ENCODE measurements at places on chromosomes 11 and 22. TPM values are rescaled to one million over a fixed set of nuclear protein-coding genes. Genes with fewer than 3 reads are reported as not detected.

GRCh38 chr11:126111458-126112116, 48.9 kb upstream of the CDON start:
- H3K4me1 ChIP-seq: peaks cover 32% of the 10 kb centered on the region
- H3K36me3 ChIP-seq: no peaks in the 10 kb centered on the region
- H3K27me3 ChIP-seq: peaks cover 20% of the 10 kb centered on the region
- no peak for DNase-seq
- no peak overlapping the region for H3K4me3 ChIP-seq
- H3K27ac ChIP-seq: no peak overlapping the region

- no peaks in the 10 kb centered on the region for H3K36me3 ChIP-seq
- H3K27me3 ChIP-seq: peaks cover 23% of the 10 kb centered on the region
Observed at GRCh38 chr22:42493393-42493792, 26.2 kb downstream of the RRP7A start.

DNA sequence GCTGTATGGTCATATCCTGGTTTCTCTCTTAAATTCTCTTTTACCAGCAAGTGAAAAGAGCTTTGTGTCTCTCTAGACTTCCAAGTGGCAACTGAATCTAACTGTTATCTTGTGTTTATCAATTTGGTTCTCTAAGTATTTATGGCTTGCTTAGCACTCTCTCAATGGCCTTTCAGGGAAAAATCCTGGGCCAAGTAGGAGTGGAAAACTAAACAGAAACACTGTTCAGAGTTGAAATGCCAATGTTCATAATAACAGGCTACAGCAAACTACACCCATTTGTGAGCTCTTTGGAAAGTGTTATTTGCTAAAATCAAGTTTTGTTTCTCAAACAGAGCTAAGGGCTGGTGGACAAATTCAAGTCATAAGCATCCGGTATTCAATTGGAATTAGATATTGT, 10.1 kb downstream of the MMP12 start:
- peaks cover 35% of the 10 kb centered on the region for H3K4me1 ChIP-seq
- DNase-seq: no peak
- no peak overlapping the region for H3K4me3 ChIP-seq
- H3K27ac ChIP-seq: no peak overlapping the region

DNA sequence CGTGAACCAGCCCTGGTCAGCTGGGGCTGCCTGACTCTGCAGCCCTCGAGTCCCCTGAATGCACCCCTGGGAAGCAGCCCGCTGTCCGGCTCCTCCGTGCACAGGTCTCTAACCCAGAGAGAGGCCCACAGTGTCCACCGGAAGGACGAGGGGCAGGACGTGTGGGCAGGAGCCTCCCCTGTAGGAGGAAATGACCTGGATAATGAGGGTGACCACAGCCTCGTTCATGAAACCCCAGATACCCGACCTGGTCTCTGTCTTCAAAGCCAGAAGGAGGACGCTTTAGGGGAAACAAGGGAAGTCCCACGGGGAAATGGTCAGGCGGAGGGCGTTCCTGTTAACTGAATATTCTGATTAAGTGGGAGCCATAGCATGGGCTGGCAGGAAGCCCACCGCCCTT, 23.3 kb downstream of the LIF start:
- peaks cover 7% of the 10 kb centered on the region for H3K36me3 ChIP-seq
- H3K4me3 ChIP-seq: no peak overlapping the region
- no peak overlapping the region for H3K27ac ChIP-seq
- peaks cover 38% of the 10 kb centered on the region for H3K27me3 ChIP-seq

GRCh38 chr11:125724125-125724524, 22.0 kb upstream of the PATE1 start:
- no peaks in the 10 kb centered on the region for H3K4me1 ChIP-seq
- peaks cover 12% of the 10 kb centered on the region for H3K27me3 ChIP-seq
- no peaks in the 10 kb centered on the region for H3K36me3 ChIP-seq
- H3K4me3 ChIP-seq: no peak overlapping the region

The DDX17 gene
- 215 TPM for total RNA-seq

GRCh38 chr11:130426223-130426836, 2.1 kb downstream of the ADAMTS8 start:
- H3K27me3 ChIP-seq: peaks cover 74% of the 10 kb centered on the region
- no peaks in the 10 kb centered on the region for H3K36me3 ChIP-seq
- H3K4me3 ChIP-seq: no peak overlapping the region
- no peak for DNase-seq

DNA sequence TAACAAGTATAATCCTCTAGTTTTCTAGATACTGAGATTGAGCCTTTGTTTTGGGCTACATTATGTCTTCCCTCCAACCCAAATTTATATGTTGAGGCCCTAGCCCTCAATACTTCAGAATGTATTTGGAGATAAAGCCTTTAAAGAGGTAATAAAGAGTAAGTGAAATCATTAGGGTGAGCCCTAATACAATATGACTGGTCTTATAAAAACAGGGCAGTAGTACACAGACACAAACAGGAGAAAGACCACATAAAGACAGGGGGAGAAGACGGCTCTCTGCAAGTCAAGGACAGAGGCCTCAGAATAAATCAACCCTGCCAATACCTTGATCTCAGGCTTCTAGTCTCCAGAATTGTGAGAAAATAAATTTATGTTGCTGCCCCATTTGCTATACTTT, 6.3 kb downstream of the OR10V1 start:
- no peak for DNase-seq
- peaks cover 8% of the 10 kb centered on the region for H3K36me3 ChIP-seq
- peaks cover 76% of the 10 kb centered on the region for H3K4me1 ChIP-seq
- peak overlapping the region; percentile 96 for H3K27ac ChIP-seq
- peak overlapping the region; percentile 25 for H3K4me3 ChIP-seq

- H3K27me3 ChIP-seq: no peaks in the 10 kb centered on the region
- no peak overlapping the region for H3K27ac ChIP-seq
- peaks cover 44% of the 10 kb centered on the region for H3K4me1 ChIP-seq
- no peak overlapping the region for H3K4me3 ChIP-seq
- DNase-seq: no peak
Observed at GRCh38 chr11:28773606-28774005, 665.4 kb downstream of the METTL15 start.

GRCh38 chr22:44542561-44543222, 44.7 kb upstream of the RTL6 start:
- DNase-seq: no peak
- no peaks in the 10 kb centered on the region for H3K36me3 ChIP-seq
- peaks cover 27% of the 10 kb centered on the region for H3K27me3 ChIP-seq
- H3K27ac ChIP-seq: no peak overlapping the region
- peaks cover 6% of the 10 kb centered on the region for H3K4me1 ChIP-seq

The RAG1 gene
- total RNA-seq: 0.58 TPM

- no peak overlapping the region for H3K4me3 ChIP-seq
- no peaks in the 10 kb centered on the region for H3K27me3 ChIP-seq
- DNase-seq: no peak
Observed at GRCh38 chr11:5196067-5196466, 4.4 kb downstream of the OR51V1 start.

DNA sequence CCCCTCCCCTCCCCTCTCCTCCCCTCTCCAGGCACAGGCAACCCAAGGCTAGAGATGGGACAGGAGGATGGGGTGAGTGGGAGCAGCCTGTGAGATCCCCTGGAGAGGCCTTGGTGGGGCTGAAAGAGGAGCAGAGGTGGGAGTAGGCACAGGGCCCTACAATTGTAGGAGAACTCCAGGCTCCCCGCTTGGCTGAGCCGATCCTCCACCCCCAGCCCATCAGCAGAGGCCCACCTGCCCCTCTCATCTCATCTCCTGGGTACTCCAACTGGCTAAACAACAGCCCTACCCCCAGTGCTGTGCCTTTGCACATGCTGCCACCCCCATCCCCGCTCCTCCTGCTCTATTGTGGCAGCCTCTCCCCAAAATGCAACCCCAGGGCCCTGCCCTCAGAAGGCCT, 52.0 kb upstream of the A4GALT start:
- DNase-seq: no peak
- H3K4me1 ChIP-seq: peaks cover 10% of the 10 kb centered on the region
- H3K4me3 ChIP-seq: no peak overlapping the region
- H3K27me3 ChIP-seq: peaks cover 2% of the 10 kb centered on the region

DNA sequence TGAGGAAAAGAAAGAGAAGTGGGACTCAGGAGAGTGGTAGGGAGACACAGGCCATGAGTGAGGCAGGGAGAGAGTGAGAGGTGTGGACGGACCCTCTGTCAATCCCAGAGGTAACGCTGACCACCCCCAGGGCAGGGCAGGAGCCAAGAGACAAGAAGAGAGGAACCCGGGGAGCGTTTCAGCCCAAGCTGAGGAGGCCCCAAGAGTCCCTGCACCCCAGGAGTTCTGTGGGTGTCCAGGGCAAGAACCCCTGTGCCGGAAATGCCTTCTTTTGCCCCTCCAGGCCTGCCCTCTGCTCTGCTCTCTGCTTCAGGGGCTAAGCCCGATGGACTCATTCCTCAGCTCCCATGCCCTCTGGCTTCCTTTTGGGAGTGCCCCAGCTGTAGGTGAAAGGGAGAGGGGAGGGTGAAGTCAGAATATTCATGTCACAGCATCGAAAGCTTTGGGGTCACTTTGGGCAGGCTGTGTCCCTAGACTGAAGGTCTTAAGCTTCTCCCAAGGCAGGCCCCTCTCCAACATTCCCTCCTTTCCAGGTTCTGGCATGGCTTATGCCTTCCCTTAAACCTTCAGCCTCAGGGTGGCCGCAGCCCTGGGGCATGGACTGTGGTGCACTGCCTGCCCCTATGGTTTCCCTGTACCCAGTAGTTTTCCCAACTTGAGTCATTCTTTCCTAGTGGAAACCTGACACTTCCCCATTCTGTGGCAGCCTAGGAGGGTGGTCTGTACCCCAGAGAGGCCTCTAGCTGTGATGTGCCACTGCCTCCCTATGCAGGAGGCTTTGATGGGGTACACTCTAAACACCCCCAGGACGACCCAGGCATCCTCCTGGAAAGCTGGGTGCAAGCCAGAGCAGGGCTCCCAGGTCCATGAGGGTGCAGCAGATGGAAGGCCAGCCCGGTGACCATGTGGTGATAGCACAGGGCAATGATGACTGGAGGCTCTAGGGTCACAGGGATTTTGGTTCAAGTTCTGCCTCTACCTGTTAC, 27.1 kb downstream of the MYEOV start:
- H3K36me3 ChIP-seq: peaks cover 30% of the 10 kb centered on the region
- peaks cover 2% of the 10 kb centered on the region for H3K27me3 ChIP-seq
- H3K4me1 ChIP-seq: no peaks in the 10 kb centered on the region
- H3K4me3 ChIP-seq: peak overlapping the region; percentile 40

DNA sequence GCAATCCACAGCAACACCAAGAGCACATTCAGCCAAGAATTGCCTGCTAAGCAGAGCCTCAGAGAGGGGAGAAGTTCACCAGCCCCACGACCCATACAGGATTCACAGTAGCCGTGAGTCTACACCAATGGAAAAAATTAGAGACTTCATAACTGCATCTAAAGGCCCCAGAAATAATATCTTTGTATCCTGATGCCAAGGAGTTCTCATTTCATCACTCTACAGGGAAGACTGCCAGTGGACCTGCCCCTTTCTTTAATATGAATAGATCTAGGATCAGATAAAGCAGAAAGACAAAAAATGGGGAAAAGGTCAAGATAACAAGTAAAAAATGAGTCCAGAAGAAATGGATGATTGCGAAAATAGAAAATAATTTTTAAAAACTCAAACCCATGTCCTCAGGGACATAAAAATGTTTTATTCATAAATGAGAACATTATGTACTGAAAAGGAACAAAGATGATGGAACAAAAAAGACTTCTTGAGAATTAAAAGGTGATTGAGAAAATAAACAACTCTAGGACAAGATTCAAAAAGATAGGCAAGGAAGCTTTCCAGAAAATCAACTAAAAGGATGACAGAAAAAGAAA, 9.5 kb downstream of the APOL3 start:
- no peak overlapping the region for H3K27ac ChIP-seq
- H3K27me3 ChIP-seq: peaks cover 10% of the 10 kb centered on the region

GRCh38 chr22:43439368-43440103, 27.7 kb downstream of the MPPED1 start:
- H3K27me3 ChIP-seq: peaks cover 10% of the 10 kb centered on the region
- H3K27ac ChIP-seq: no peak overlapping the region
- DNase-seq: no peak
- H3K4me3 ChIP-seq: no peak overlapping the region

The RELT gene
- 6.1 TPM for total RNA-seq

GRCh38 chr22:49600891-49601431, 226.7 kb downstream of the BRD1 start:
- no peak for DNase-seq
- peaks cover 4% of the 10 kb centered on the region for H3K27me3 ChIP-seq
- H3K27ac ChIP-seq: no peak overlapping the region
- H3K4me1 ChIP-seq: no peaks in the 10 kb centered on the region

- H3K27ac ChIP-seq: no peak overlapping the region
- no peaks in the 10 kb centered on the region for H3K27me3 ChIP-seq
- no peak for DNase-seq
- H3K4me1 ChIP-seq: peaks cover 22% of the 10 kb centered on the region
Observed at GRCh38 chr11:78298291-78298771, 109.6 kb downstream of the USP35 start.

- H3K27me3 ChIP-seq: peaks cover 29% of the 10 kb centered on the region
- no peak for DNase-seq
- no peak overlapping the region for H3K27ac ChIP-seq
- no peaks in the 10 kb centered on the region for H3K36me3 ChIP-seq
- no peaks in the 10 kb centered on the region for H3K4me1 ChIP-seq
Observed at GRCh38 chr11:117825538-117826189, 1.1 kb upstream of the FXYD2 start.

Measured in HFFc6 (cell line).